ENCODE measurements at places on chromosomes 4 and X. TPM values are rescaled to one million over a fixed set of nuclear protein-coding genes. Genes with fewer than 3 reads are reported as not detected.
A peak's percentile ranks its signal among the peaks of the same experiment; 100 is the strongest.

Gene UGT2B11
- total RNA-seq: not detected

DNA sequence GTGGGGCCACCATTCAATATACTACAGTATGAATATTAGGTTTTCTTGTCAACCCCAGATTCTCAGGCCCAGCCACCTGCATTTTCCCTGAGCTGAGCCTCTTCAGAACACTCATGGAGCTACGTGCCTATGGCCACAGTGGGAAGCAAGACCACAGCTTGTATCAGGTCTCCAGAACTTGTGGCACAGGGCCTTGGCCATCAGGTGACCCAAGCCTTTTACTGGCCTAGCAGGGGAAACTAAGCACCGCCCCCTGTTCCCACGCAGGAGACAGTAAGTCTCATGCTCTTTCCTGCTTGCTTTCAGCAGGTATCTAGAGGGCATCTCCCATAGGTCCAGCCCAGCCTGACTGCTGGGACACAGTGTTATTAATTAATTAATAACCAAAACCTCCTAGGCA is 138.4 kb upstream of the MAMLD1 start:
- no peak for DNase-seq

- peak; percentile 26 for DNase-seq
These were observed 91.5 kb upstream of the ZNF827 start for GRCh38 chr4:146029939-146030710.

DNA sequence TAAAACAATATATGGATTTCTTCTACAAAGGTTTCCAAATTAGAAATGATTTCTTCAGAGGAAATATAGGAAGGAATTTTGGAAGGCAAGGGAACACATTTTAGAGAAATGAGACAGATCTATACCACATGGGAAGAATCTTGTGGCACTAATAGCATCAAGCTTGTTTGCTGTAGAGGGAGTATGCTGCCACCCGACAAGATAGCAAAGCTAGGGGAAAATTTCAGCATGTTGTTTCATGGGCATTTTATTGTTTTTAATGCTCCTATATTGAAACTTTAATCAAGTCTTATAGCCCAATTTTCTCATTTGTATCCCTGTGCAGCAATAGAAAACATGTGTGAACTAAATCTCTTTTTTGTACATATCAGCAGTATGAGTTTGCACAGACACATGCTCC is 551.7 kb upstream of the INTU start:
- DNase-seq: no peak

Gene MCF2
- total RNA-seq: 0.59 TPM

Gene NSD2
- 219 TPM for total RNA-seq

GRCh38 chrX:123450222-123450621 is 266.1 kb downstream of the GRIA3 start:
- DNase-seq: peak; percentile 1

GRCh38 chr4:152325831-152326230 is 210.1 kb downstream of the FBXW7 start:
- DNase-seq: no peak

GRCh38 chr4:37324546-37324945 is 80.0 kb downstream of the NWD2 start:
- DNase-seq: no peak

GRCh38 chr4:183443655-183444213 is 702 bp upstream of the CDKN2AIP start:
- DNase-seq: peak; percentile 61

Gene YY2
- total RNA-seq: 2.3 TPM

GRCh38 chrX:11504234-11504633 is 161.5 kb downstream of the ARHGAP6 start:
- no peak for DNase-seq

Gene GNRHR
- total RNA-seq: not detected

Gene USP26
- not detected for total RNA-seq

GRCh38 chr4:76677571-76678326 is 220.2 kb downstream of the SOWAHB start:
- DNase-seq: no peak
